ENCODE measurements at places on chromosomes 6 and 20. TPM values are rescaled to one million over a fixed set of nuclear protein-coding genes. Genes with fewer than 3 reads are reported as not detected.

DNA sequence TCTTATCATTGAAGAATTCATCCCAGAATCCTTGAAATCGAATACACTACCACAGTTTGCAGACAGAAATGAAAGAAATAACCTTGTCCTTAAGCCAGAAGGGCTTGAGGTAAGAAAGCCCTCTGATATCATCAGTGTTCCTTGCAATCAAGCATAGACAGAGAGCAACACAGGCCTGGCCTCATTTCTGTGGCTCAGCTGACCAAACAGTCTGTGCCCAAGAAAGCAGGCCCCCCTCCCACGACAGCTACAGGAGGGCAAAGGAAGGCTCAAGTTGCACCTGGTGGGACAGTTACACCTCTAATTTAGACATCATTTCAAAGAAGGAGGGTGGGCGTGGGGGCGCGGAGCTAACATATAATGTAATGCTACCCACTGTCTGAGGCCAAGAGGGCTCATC, 21.6 kb downstream of the KIF16B start:
- DNase-seq: no peak

- no peak for DNase-seq
Measured at GRCh38 chr20:53713328-53714056, 119.9 kb upstream of the ZNF217 start.

DNA sequence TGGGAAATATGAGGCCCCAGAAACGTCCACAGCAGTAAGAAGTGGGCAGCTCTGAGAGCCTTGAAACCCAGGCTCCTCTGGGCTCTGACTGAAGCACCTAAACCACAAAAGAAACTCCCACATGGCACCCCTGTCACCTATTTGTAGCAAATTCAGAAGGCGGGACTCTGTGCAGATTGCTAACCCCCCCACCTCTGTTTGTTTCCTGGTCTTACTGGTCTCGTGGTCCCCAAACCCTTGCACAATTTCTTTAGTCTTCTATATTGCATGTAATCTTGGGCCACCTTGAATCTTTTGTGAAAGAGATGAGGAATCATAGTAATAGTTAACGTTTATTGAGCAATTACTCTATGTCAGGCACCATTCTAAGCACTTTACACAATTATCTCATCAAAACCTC, 154.3 kb downstream of the PREX1 start:
- DNase-seq: no peak

DNA sequence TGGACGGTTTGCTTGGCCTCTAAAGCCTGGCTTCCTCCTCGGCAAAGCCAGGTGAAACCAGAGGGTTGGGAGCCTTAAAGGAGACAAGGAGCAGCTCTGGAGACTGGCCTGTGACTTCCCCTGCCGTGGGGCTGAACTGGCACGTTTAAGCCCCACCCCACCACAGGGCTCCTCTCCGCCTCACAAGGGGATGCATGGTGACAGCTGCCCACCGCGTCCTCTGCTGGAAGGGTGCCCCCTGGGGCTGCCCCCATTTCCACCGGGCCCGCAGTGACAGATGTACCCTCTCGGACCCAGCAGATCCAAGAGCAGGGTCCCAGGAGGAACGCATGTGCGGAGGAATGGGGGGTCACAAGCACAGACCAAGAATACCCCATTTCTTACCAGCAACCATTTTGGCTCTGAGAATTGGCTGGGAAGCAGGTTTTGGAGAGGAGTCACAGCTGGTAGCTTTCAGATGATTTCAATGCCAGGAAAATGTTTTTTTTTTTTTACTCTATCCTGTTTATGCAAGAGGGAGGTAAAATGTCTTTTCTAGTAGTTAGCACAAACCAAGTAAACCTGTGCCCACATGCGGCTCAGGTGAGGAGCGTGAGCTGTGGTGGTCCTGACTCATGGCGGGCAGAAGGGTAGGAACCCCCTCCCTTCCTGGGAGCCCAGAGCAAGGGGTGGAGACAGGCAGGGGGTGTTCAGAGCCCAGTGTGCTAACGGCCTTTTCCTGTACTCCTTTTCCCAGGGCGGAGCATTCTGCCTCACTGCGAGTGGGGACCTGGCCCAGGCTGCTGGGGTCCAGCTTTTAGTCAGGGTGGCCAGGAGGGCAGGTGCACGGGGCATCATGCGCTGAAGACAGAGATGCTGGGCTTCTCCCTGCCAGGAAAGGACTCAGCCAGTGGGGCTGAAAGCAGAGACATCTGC, 33.0 kb downstream of the FRMD1 start:
- DNase-seq: no peak

DNA sequence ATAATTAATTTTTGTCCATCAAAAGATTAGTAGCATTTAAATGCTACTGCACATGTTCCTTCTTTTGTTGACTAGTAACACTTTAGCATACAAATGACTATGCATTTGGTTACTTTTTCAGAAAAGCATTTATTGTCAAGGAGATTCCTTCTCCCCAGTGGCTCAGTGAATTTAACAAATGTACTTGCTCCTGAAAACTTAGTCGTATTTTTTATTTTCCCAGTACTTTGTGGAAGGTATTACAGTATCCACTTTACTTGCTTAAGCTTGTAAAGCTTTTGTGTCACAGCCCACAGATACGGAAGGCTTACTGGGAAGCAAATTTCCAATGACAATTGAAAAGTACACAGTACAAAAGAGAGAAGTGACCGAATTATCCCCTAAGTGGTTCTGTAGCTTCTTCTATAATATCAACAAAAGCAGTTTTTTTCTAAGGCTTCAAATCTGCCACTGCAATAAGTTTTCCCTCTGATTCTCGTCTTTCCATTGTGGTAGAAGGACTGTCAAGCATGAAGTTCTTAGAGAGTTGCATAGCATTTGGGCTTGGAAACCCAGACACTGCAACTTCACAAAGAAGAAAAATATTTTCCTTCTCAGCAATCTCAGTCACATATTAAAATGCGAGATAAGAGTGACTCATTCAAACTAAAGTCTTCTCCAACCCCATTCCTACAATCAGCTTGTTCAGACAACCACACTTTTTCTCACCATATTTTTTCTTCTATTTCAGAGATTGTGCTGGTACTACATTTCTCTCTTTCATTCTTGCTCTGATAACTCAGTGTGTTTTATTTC, 431.2 kb downstream of the GRIK2 start:
- no peak for DNase-seq

TREM2 gene
- polyA plus RNA-seq: 0.83 TPM

DNA sequence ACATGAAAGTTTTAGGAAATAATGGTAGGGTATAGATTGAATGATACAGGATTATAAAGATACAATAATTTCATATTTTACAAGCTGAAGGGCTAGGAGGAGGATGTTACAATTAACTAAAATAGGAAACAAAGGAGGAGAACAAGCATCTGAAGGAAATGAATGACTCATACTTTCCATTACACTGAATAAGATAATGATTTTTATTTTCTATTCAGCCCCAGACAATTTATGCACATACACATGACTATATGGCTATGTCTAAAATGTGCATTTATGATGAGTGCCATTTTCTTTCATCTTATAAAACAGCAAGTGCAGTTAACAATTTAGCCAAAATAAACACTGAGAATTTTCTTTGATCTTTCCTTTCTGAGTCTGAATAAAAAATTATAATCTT, 994.6 kb upstream of the ADGRB3 start:
- DNase-seq: no peak

Measured in renal pelvis (tissue), 12 donors.